ENCODE measurements at places on chromosomes 11 and 22. TPM values are rescaled to one million over a fixed set of nuclear protein-coding genes. Genes with fewer than 3 reads are reported as not detected.

- DNase-seq = no peak
Measured at GRCh38 chr11:77159937-77160495, 32.0 kb downstream of the MYO7A start.

Gene DGCR6L
- 52.8 TPM for total RNA-seq

- DNase-seq = no peak
Measured at GRCh38 chr11:67456068-67456705, 1.0 kb downstream of the CABP4 start.

- DNase-seq = no peak
Measured at GRCh38 chr11:31922450-31922849, 111.3 kb upstream of the PAX6 start.

GRCh38 chr11:36392196-36392595 lies 96.1 kb downstream of the PRR5L start:
- DNase-seq = no peak

Gene IFITM1
- total RNA-seq = 78.1 TPM

DNA sequence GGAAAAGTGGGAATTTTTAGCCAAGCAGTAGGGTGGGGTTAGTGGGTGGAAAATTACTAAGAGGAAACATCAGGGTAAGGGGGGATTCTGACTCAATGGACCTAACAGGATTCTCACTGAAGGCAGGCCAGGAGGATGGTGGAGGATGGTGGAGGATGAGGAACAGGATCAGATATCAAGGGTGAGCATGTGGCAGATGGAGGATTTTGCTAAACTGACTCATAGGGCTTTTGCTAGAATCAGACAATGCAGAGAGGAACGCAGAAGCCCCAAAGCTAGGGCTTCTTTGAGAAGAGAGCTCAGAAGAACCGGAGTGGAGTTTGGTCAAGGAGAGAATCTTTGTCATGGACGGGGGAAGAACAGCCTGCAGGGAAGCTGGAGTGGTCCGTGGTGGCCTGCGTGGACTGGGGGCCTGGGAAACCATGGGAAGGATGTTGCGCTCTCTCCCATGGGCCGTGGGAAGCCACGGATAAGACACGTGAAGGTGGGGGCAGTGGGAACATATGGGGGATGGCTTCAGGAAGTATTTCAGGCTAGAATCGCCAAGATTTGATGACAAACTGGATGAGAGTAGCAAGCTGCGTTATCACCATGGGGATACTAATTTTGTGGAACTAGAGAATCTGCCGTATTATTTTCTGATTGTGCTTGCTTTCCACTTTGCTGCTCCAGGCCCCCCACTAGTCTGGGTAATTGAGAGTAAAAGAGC lies 165.2 kb downstream of the LDLRAD3 start:
- DNase-seq = no peak

Gene SREBF2
- total RNA-seq = 95.9 TPM

GRCh38 chr22:32044477-32044876 lies 1.4 kb downstream of the SLC5A1 start:
- no peak for DNase-seq

Gene MAP6
- total RNA-seq = under 0.01 TPM

Gene MS4A14
- under 0.01 TPM for total RNA-seq

- DNase-seq = no peak
Measured at GRCh38 chr11:8094656-8095055, 13.6 kb downstream of the TUB start.

DNA sequence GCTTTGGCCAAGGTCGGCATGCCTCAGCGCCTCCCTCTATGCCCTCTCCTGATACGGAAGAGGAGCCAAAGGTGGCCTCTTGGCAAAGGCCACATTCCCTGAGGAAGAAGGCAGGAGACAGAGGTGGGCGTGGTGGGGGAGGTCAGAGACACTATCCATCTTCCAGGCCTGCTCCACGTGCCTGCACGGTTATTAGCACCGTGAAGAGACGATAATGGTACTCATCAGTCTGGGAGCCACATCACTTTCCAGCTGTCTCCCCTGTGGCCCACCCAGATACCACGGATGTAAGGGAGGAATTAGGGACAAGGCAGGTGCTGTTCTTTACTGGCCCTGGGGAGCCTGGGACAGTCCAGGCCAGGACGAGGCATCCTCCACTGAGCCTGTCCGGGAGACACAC lies 354.3 kb downstream of the MN1 start:
- DNase-seq = no peak

- DNase-seq = no peak
Measured at GRCh38 chr22:46050916-46051614, 74.1 kb upstream of the WNT7B start.

GRCh38 chr11:79026803-79027445 lies 413.9 kb downstream of the TENM4 start:
- peak; percentile 42 for DNase-seq

DNA sequence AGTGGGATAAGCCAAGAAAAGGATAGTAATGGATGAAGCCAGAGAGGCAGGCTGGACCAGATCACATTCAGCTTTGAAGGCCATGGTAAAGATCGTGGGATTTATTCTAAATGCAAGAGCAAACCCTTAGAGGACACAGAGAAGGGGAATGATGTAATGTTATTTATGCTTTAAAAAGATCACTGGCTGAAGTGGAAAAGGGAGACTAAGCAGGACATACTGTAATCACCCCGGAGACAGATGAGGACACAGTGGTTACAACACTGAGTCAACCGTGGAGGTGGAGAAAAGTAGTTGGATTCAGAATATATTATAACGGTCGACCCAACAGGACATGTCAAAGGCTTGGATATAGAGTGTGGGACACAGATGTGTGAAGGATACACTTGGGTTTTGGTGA lies 38.5 kb downstream of the CDON start:
- no peak for DNase-seq

Gene INTS4
- total RNA-seq = 42.5 TPM

- no peak for DNase-seq
Measured at GRCh38 chr11:62909107-62909894, 11.9 kb downstream of the CHRM1 start.

- no peak for DNase-seq
Measured at GRCh38 chr22:43750751-43751150, 61.4 kb downstream of the EFCAB6 start.

DNA sequence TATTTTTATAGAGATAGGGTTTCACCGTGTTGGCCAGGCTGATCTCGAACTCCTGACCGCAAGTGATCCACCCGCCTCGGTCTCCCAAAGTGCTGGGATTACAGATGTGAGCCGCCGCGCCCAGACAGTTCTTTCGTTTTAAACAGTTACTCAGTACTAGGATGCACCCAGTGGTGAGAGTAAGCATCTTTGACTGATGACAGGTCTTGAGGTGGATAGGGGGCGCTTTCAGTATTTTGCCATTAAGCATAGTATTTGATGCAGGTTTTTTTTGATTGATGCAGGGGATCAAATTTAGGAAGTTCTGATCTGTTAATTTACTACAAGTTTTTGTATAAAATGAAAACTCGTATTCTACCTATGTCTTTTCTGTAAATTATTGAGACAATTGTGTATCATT lies 13.2 kb upstream of the TRIM34 start:
- no peak for DNase-seq

DNA sequence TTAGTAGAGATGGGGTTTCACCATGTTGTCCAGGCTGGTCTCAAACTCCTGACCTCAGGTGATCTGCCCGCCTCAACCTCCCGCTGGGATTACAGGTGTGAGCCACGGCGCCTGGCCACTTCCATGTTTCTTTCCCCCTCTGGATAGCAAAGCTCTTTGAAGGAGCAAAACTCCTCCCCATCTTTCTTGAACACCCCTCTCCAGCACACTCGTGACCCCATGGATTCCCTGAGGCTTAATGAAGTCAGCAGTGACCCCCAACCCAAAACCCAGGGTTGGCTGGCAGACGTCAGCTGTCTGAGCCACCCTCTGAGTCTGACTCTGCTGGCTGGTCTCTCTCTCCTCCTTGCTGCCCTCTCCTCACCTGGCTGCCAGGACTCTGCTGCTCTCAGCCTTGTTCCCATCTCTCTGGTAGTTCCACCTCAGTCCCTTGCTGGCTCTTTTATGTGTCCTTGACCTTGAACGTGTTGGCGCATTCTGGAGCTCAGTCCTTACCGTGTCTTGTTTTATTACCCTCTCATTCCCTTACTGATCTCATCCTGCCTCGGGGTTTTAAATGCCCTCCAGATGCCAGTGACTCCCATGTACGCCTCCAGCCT lies 44.5 kb downstream of the PARVG start:
- no peak for DNase-seq

DNA sequence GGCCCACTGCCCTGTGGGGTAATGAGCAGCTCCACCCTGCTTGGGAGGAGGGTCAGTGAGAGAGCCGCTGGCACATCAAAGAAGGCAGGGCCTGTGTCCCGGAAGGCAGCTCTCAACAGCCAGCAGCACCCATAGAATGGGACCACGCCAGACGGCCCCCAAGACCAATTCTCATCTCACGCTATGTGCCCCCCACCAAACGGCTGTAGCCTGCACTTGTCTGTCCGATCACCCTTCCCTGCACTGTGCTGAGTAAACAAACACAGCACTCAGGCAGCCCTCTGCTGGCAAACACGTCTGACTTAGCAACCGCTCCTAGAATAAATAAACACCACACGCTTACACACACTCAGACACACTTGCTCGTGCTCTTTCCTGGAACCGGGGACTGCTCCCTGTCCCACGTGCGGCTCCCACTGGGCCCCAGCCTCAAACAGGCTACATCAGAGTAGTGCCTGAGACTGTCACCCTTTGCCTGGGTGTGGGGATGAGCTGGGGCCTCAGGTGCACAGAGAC lies 53.2 kb upstream of the CDON start:
- no peak for DNase-seq

Gene RTCB
- total RNA-seq = 77.0 TPM

- DNase-seq = no peak
Measured at GRCh38 chr22:44848791-44849420, 96.5 kb downstream of the ARHGAP8 start.

GRCh38 chr11:131893988-131894387 lies 523.6 kb downstream of the NTM start:
- no peak for DNase-seq

- no peak for DNase-seq
Measured at GRCh38 chr11:113615773-113616172, 90.3 kb downstream of the TMPRSS5 start.

DNA sequence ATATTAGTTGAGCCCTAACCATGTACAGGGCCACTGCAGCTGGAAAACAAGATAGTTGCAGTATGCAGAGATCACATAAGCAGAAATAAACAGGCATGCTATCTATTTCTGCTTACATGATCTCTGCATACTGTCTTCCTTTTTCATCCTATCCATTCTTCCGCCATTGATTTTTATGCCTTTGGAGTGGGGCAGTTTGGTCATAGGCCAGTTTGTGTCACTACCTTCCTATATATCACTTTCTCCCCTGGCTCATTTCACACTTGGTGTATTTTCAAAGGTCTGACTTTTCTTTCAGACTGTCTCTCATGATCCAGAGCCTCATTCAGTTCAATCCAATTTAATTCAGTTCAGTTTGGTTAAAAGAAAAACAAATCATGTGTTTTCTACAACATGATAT lies 829.6 kb downstream of the KCNA4 start:
- no peak for DNase-seq

- DNase-seq = no peak
Measured at GRCh38 chr11:70244698-70245097, 25.8 kb upstream of the PPFIA1 start.

- DNase-seq = no peak
Measured at GRCh38 chr11:104678408-104678807, 219.9 kb downstream of the CASP12 start.

DNA sequence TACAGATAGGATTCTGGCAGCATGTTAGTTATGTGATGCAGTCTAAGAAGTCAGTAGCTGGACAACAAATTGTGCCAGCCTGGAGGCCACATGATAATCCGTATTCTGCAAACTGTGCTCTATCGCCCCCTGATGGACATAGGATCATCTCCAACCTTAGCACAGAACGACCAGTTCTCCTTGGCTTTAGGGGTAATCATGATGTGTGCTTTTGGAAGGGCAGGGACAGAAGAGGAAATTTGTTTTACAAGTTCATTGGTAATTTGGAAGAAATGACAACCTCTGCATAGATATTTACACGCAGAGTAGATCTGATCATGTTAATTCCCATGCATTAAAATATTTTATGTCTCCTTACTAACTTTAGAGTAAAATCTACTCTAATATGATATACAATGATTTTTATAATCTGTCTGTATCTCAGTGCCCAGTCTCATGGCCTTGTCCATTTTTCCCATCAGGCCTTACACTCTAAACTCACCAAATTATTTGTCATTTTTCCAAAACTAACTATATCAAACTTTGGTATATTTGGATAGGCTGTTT lies 12.1 kb downstream of the OR10D3 start:
- DNase-seq = peak; percentile 1

DNA sequence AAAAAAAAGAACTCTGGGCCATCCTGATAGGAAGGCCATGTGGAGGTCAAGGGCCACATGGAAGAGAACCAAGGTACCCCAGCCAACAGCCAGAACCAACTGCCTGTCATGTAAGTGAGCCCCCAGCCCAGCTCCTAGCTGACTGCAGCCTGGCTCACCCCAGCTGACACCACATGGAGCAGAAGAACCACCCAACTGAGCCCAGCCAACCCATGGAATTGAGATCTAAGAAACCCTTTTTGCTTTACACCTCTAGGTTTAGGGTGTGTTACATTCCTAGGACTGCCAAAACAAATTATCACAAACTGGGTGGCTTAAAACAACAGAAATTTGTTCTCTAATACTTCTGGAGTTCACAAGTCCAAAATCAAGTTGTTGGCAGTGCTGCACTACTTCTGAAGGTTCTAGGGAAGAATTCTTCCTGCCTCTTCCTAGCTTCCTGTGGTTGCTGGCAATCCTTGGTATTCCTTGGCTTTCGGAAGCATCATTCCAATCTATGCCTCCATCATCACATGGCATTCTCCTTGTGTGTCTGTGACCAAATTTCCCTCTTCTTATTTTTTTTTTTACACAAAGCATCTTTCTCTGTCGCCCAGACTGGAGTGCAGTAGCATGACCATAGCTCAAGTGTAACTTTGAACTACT lies 4.4 kb downstream of the C11orf86 start:
- no peak for DNase-seq

- no peak for DNase-seq
Measured at GRCh38 chr22:44916281-44917231, 93.2 kb downstream of the PHF21B start.

- DNase-seq = no peak
Measured at GRCh38 chr11:73752903-73753302, 8.0 kb downstream of the RAB6A start.

GRCh38 chr11:64696045-64696444 lies 27.0 kb downstream of the NRXN2 start:
- no peak for DNase-seq

GRCh38 chr11:9527481-9528135 lies 45.9 kb upstream of the WEE1 start:
- no peak for DNase-seq

Measured in hematopoietic multipotent progenitor cell (in vitro differentiated cells).